ENCODE measurements at places on chromosomes 1 and 21.

- no peak for DNase-seq
Observed at GRCh38 chr1:178613271-178613945, 100.5 kb downstream of the TEX35 start.

DNA sequence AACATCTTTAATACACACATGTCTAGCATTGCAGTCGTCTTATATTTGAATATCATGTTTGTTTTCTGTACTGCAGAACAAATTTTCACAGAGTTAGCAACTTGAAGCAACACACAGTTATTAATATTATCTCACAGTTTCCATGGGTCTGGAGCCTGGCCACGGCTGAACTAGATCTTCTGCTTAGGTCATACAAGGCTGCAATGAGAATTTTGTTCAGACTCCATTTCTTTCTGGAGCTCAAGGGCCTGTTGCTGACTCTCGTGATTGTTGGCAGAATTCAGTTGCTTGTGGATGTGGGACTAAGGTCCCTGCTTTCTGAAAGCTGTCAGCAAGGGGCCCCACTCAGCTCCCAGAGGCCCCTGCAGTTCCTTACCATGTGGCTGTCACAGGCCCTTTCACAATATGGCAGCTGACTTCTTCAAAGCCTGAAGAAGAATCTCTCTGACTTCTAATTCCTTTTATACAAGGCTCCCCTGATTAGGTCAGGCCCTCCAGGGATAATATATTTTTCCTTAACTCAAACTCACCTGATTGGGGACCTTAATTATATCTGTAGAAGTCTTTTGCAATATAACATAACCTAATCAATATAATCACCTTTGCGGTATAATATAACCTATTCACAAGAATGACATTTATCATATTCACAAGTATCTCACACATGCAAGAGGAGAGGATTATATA lies 296.3 kb downstream of the NFIA start:
- no peak for DNase-seq

GRCh38 chr1:110617589-110617988 lies 11.4 kb upstream of the KCNA2 start:
- DNase-seq: no peak

- no peak for DNase-seq
Observed at GRCh38 chr21:46492851-46493250, 34.2 kb downstream of the DIP2A start.

GRCh38 chr1:218402786-218403120 lies 57.6 kb downstream of the TGFB2 start:
- DNase-seq: no peak

GRCh38 chr1:8396786-8397406 lies 79.0 kb downstream of the SLC45A1 start:
- DNase-seq: peak; percentile 21

GRCh38 chr1:200896531-200897196 lies 2.0 kb downstream of the INAVA start:
- DNase-seq: no peak

DNA sequence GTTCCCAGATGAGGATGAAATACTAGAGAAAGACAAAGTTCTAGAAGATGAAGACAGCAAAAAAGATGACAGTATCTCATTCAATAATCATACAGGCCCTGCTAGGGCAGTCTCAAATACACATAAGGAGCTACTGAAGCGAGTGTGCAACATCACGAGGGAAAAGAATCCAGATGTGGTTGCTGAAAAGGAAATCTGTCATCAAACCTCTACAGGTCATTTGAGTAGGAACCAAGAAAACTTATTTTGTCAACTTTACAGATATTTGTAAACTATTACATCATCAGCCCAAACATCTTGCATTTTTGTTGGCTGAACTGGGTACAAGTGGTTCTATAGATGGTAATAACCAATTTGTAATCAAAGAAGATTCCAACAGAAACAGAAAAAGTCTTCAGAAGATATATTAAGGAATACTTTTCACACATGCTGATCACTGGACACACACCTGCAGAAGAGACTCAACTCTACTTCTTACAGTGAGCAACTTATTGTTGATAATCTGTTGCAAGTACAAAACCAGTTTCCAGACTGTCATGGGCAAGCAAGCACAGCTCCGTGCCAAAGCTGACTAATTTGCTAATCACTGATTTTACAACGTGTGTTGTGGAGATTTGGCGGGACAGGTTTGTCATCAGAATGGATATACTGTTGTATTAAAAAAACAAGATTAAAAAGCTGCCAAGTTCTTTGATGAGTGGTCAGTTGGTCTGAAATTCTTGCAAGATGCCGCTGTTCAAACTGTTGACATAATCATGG lies 42.1 kb downstream of the TRIM33 start:
- no peak for DNase-seq

- no peak for DNase-seq
Observed at GRCh38 chr21:39669485-39669884, 56.7 kb downstream of the B3GALT5 start.

- no peak for DNase-seq
Observed at GRCh38 chr1:232699814-232700213, 69.9 kb upstream of the SIPA1L2 start.

DNA sequence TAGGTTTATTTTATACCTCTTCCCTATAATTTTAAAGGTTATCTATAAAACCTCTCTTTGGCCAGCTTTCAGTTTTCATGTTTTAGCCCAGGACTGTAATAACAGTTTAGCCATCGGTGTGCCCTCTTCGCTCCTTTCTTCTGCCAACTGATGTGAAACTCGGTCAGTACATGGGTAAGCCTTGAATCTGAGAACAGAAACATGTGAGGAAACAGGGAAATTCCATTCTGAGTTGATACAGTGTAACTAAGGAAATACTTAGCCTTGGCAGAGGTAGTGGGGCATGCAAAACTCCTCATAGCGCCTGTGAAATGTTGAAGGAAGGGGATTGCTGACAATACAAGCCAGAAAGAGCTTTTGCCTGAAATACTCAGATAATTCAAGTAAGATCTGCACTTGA lies 465.2 kb downstream of the NCAM2 start:
- DNase-seq: no peak

DNA sequence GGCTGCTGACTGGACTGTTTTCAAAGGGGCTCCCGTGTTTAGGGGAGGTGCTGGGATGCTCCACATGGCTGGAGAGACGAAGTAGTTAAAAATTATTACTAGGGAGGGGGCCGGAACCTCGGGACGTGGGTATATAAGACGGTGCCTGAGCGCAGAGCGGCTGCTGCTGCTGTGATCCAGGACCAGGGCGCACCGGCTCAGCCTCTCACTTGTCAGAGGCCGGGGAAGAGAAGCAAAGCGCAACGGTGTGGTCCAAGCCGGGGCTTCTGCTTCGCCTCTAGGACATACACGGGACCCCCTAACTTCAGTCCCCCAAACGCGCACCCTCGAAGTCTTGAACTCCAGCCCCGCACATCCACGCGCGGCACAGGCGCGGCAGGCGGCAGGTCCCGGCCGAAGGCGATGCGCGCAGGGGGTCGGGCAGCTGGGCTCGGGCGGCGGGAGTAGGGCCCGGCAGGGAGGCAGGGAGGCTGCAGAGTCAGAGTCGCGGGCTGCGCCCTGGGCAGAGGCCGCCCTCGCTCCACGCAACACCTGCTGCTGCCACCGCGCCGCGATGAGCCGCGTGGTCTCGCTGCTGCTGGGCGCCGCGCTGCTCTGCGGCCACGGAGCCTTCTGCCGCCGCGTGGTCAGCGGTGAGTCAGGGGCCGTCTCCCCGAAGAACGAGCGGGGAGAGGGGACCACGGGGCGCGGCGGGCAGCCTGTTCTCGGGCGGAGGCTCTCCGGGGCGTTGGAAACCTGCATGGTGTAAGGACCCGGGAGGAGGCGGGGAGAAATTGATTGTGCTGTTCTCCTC lies at the start of gene CHODL:
TSS of gene CHODL (plus strand) at position 163 of the 793 bp plus-strand sequence. CDS start at position 554, 391 bp downstream.
- DNase-seq: no peak

DNA sequence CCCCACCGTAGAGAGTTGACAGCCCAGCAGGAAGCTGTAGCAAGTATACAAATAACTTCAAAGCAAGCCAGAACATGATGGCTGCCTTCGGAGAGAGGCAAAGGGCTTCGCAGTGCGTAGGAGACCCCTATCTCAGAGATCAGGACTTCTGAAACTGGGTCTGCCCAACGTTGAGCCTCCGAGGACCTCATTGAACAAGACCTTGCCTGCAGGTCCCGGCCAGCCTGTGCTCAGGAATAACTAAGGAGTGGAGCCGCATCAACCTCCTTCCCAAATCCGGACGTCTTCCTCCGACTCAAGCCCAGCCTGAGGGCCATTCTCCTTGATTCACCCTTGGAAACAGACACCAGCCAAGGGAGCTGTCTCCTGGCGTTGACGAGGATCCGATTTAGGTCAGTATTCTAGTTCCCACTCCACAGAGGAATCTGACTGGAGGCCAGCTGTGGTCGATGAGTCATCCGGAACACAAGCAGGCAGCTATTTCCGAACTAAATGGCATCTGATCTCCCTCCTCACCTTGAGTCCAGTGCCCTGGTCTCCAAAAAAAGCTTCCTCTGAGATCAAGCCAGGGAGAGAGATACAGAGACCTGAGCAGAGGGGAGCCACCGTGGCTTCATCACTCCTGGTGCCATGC lies 166.5 kb upstream of the COA6 start:
- DNase-seq: no peak

DNA sequence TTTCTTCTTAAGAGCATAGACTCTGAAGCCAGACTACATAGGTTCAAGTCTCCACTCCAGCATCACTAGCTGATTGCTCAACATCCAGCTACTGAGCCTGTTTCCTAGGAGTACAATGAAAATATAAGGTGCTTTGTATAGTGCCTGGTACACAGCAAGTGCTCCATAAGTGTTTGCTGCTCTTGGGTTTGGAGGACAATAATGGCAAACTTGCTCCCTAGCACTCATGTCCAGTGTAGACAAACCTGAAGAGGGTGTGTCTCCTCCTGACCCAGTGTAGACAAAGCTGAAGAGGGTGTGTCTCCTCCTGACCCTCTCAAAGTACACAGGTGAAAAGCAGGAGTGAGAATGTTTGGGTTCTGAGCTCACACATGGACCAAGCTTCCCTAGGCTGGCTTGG lies 10.5 kb upstream of the ECE1 start:
- no peak for DNase-seq

DNA sequence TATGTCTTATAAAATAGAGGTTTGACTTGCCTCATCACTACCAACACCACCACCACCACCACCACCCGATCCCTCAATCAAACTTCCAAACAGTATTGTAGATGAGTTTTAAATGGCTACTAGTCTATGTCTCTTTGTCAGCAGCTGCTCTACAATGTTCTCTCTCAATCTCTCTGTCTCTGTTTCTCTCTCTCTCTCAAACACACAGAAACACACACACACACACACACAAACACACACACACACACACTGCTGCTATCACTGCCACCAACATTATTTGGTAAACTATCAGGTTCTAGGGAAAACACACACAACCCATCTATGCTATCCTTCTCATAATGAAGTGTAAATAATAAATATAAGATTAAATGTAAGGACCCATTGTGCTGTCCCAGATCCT lies 2.4 kb downstream of the TNFSF4 start:
- no peak for DNase-seq

GRCh38 chr1:50735443-50735842 lies 224.6 kb downstream of the FAF1 start:
- peak; percentile 8 for DNase-seq

GRCh38 chr1:106910798-106911197 lies 145.7 kb upstream of the PRMT6 start:
- DNase-seq: no peak
